Kidney (tissue), 22 donors: ENCODE measurements at places on chromosomes 7 and 10. TPM values are rescaled to one million over a fixed set of nuclear protein-coding genes. Genes with fewer than 3 reads are reported as not detected.

Gene TRIL
- 4.2 TPM for polyA plus RNA-seq

- no peaks in the 10 kb centered on the region for H3K36me3 ChIP-seq
- DNase-seq, result no peak
- H3K27me3 ChIP-seq, result no peaks in the 10 kb centered on the region
- no peak overlapping the region for H3K4me3 ChIP-seq
- peaks cover 10% of the 10 kb centered on the region for H3K4me1 ChIP-seq
- no peak overlapping the region for H3K27ac ChIP-seq
These were observed 54.3 kb upstream of the IGFBP3 start for GRCh38 chr7:45975367-45975766.

GRCh38 chr7:135480966-135481597 is 28.8 kb downstream of the CNOT4 start:
- no peaks in the 10 kb centered on the region for H3K4me1 ChIP-seq
- no peaks in the 10 kb centered on the region for H3K27me3 ChIP-seq
- H3K36me3 ChIP-seq, result no peaks in the 10 kb centered on the region
- no peak overlapping the region for H3K4me3 ChIP-seq

- no peak overlapping the region for H3K4me3 ChIP-seq
- no peaks in the 10 kb centered on the region for H3K27me3 ChIP-seq
- DNase-seq, result no peak
- no peaks in the 10 kb centered on the region for H3K4me1 ChIP-seq
These were observed 542.4 kb downstream of the SORCS3 start for GRCh38 chr10:105183536-105183935.

GRCh38 chr7:4079956-4080355 is 602.1 kb upstream of the FOXK1 start:
- no peak for DNase-seq
- H3K4me3 ChIP-seq, result no peak overlapping the region
- no peaks in the 10 kb centered on the region for H3K4me1 ChIP-seq
- no peak overlapping the region for H3K27ac ChIP-seq

DNA sequence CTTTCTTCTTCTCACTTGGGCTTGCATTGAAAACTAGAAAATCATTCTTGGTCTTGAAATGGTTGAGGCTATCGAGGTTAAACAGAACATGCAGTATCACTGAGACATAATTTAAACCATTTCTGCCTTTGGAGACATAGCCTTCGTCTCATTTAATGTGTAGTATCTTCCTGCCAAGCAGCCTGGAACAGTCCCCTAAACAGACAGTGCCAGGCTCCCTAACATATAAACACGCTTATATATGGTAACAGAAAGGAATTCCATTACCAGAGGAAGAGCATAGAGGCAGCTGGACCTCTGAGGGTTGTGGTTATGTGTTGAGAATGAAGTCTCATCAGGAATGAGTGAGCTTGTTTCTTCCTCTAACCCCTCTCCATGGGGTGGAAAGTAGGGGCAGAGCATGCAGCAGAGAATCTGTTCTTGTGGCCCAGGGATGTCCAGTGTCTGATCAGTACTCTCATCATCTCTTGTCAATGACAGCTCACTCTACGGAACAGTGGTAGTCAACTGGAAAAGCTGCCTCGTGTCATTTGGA is 11.2 kb downstream of the CACNB2 start:
- H3K27ac ChIP-seq, result no peak overlapping the region
- H3K36me3 ChIP-seq, result no peaks in the 10 kb centered on the region
